A172 (cell line): ENCODE measurements at places on chromosomes 3 and 15. TPM values are rescaled to one million over a fixed set of nuclear protein-coding genes. Genes with fewer than 3 reads are reported as not detected.

DNA sequence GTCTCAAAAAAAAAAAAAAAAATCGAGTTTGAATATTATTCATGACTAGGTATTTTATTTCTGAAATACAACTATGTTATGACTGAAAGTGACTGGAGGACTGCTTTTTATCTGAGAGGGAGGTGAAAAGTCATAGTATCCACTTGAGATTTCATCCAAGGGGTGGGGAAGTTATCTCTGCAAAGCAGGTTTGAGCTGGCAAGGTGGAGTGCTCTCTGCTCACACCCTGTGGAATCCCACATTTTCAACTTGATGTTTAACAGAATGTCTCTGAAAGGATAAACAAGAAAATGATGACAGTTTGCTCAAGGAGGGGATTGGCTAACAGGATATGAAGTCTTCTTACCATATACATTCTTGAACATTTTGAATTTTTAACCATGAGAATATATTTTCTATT, 27.3 kb upstream of the SEC62 start:
- no peak for DNase-seq

PIERCE2 gene
- total RNA-seq: 1.0 and 10.1 TPM in 2 replicates

SELENOK gene
- total RNA-seq: 40.9 and 52.5 TPM in 2 replicates

GRAMD1C gene
- total RNA-seq: 1.0 and 1.1 TPM in 2 replicates

DNA sequence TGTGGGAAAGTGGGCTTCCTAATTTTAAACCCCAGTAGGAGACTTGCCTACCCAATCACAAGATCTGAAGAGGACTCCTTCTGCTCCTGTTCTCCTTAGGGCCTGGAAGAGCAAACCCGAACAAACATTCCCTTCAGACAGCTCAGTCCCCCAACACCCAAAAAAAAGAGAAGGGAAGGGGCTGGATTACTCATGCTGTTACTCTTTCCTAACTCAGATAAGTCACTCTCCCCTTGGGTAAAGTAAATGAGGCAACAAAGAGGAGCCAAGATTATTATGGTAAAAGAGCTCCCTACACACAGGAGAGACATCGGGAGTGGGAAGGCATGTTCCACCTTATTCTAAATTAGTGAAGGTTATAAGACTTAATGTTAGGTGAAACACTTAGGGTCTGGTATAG, 18.1 kb upstream of the LEKR1 start:
- no peak for DNase-seq

TMC3 gene
- total RNA-seq: not detected in 2 replicates
